Pancreas (tissue), 10 donors: ENCODE measurements at places on chromosomes 7 and 10. TPM values are rescaled to one million over a fixed set of nuclear protein-coding genes. Genes with fewer than 3 reads are reported as not detected.
A peak's percentile ranks its signal among the peaks of the same experiment; 100 is the strongest.

ARMC3 gene
- not detected for total RNA-seq

- no peak overlapping the region for H3K4me3 ChIP-seq
- no peaks in the 10 kb centered on the region for H3K27me3 ChIP-seq
- no peaks in the 10 kb centered on the region for H3K4me1 ChIP-seq
- no peak overlapping the region for H3K27ac ChIP-seq
- DNase-seq = no peak
Measured at GRCh38 chr7:94486216-94486615, 23.4 kb upstream of the CASD1 start.

GRCh38 chr10:33660329-33660728, 325.9 kb upstream of the NRP1 start:
- H3K27me3 ChIP-seq = no peaks in the 10 kb centered on the region
- no peaks in the 10 kb centered on the region for H3K36me3 ChIP-seq
- H3K4me3 ChIP-seq = no peak overlapping the region
- DNase-seq = no peak
- no peaks in the 10 kb centered on the region for H3K4me1 ChIP-seq

- peak; percentile 66 for DNase-seq
- no peaks in the 10 kb centered on the region for H3K36me3 ChIP-seq
- no peaks in the 10 kb centered on the region for H3K27me3 ChIP-seq
- H3K4me1 ChIP-seq = no peaks in the 10 kb centered on the region
Measured at GRCh38 chr10:133009218-133009950, 67.0 kb upstream of the CFAP46 start.

- no peaks in the 10 kb centered on the region for H3K4me1 ChIP-seq
- H3K36me3 ChIP-seq = peaks cover 57% of the 10 kb centered on the region
- DNase-seq = no peak
- H3K27ac ChIP-seq = no peak overlapping the region
Measured at GRCh38 chr10:74103560-74104258, 46.9 kb downstream of the AP3M1 start.
